Left lung (tissue), 14 donors: ENCODE measurements at places on chromosomes 2 and 18.
A peak's percentile ranks its signal among the peaks of the same experiment; 100 is the strongest.

GRCh38 chr2:206740800-206741199, 22.6 kb upstream of the DYTN start:
- H3K4me3 ChIP-seq: no peak overlapping the region
- H3K36me3 ChIP-seq: no peaks in the 10 kb centered on the region
- DNase-seq: no peak
- H3K4me1 ChIP-seq: no peaks in the 10 kb centered on the region
- no peaks in the 10 kb centered on the region for H3K27me3 ChIP-seq
- H3K27ac ChIP-seq: no peak overlapping the region

GRCh38 chr2:208363485-208363884, 43.1 kb upstream of the PTH2R start:
- no peak overlapping the region for H3K4me3 ChIP-seq
- H3K27me3 ChIP-seq: no peaks in the 10 kb centered on the region
- H3K36me3 ChIP-seq: no peaks in the 10 kb centered on the region
- H3K27ac ChIP-seq: no peak overlapping the region
- DNase-seq: no peak

DNA sequence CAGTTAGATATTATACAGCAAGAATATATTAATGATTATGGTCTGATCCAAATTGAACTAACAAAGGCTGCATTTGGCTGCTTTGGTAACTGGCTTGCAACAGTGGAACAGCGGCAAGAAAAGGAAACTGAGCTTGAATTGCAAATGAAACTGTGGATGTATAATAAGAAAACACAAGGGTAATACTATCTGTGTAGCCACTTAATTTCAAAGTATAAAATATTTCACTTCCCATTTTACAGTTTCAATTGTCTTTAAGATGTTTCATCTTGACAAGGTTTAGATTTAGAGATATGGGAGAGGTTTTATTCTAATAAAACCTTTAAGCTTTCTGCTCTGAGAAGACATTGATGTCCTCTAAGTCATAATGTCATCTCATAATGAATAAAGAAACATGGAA, 23.8 kb downstream of the WDR75 start:
- no peaks in the 10 kb centered on the region for H3K27me3 ChIP-seq
- H3K27ac ChIP-seq: no peak overlapping the region
- H3K4me1 ChIP-seq: no peaks in the 10 kb centered on the region

DNA sequence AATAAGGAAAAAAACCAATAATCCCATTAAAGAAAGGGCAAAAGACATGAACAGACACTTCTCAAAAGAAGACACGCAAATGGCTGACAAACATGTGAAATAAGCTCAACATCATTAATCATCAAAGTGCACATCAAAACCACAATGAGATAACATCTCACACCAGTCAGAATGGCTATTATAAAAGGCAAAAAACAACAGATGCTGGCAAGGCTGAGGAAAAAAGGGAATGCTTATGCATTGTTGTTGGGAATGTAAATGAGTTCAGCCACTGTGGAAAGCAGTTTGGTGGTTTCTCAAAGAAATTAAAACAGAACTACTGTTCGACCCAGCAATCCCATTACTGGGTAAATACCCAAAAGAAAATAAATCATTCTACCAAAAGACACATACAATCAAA, 285.6 kb downstream of the NR4A2 start:
- no peaks in the 10 kb centered on the region for H3K36me3 ChIP-seq
- no peaks in the 10 kb centered on the region for H3K4me1 ChIP-seq
- H3K27me3 ChIP-seq: no peaks in the 10 kb centered on the region
- DNase-seq: no peak
- H3K27ac ChIP-seq: no peak overlapping the region

- no peak for DNase-seq
- H3K27me3 ChIP-seq: no peaks in the 10 kb centered on the region
- H3K27ac ChIP-seq: no peak overlapping the region
- H3K4me3 ChIP-seq: no peak overlapping the region
- H3K4me1 ChIP-seq: no peaks in the 10 kb centered on the region
Observed at GRCh38 chr2:133586978-133587377, 18.7 kb upstream of the NCKAP5 start.

DNA sequence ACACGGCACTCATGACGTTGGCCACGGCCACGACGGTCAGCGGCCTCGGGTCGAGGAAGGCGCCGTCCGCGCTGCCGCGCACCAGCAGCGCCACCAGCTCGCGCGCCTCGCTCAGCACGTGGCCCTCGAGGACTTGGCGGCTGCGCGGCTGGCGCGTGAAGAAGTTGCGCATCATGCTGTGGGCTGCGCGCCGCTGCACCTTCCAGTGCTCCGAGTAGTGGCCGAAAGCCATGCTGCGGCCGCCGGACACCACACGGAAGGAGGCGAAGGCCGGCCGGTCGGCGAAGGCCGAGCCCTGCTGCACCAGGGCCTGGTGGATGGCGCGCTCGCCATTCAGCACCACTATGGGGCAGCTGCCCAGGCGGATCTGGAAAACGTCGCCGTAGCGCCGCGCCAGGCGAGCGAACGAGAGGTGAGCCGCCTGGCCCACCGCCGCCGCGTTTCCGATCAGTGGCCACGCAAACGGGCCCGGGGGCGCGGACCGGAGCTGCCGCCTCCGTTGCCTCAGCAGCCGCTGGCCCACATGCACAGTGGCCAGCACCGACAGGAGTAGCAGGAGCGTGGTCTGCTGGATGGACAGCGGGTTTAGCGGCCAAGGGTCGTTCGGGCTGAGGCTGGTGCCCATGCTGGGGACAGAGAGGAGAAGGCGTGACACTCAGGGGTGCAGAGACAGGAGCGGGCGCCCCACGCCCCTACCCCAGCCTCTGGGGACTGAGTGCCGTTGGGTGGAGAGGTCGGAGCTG, 1.0 kb downstream of the CYP1B1 start:
- H3K4me3 ChIP-seq: peak overlapping the region; percentile 52
- DNase-seq: no peak
- peaks cover 4% of the 10 kb centered on the region for H3K4me1 ChIP-seq

- no peaks in the 10 kb centered on the region for H3K27me3 ChIP-seq
- H3K4me1 ChIP-seq: no peaks in the 10 kb centered on the region
- no peaks in the 10 kb centered on the region for H3K36me3 ChIP-seq
- no peak overlapping the region for H3K27ac ChIP-seq
Observed at GRCh38 chr18:51092117-51092516, 62.1 kb downstream of the SMAD4 start.

DNA sequence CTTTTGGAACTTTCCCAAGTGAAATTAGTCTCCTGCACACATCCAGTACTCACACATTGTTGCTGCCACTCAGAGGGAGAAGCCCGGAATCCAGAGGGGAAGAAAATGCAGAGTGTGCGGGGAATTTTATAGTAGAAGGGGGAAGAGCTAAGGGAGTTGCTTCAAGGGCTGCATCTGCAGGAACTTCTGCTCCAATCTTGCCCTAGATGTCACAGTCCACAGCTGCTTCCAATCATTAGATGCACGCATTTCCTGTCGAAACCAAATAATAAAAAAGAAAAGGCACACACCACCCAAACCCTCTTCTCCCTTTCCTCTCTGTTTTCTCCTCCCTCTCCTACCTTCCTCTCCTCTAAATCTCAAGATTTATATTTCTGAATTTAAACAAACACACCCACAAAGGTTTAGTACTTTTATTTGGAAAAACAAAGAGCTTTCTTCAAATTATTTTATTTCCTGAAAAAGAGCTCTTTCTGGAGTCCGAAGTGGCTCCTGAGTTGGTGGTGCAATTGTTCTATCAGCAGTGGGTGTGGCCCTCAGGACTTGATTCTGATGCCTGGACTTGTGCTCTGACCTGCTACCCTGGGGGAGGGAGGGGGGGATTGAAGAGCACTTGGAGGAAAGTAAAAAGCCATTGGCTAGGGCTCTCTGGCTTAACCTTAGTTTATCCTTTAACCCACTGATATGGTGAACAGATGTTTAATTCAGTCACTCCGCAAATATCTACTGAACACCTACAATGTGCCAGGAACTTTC, 72.0 kb downstream of the KCNE4 start:
- no peak overlapping the region for H3K27ac ChIP-seq
- no peaks in the 10 kb centered on the region for H3K36me3 ChIP-seq
- no peaks in the 10 kb centered on the region for H3K27me3 ChIP-seq
- H3K4me3 ChIP-seq: no peak overlapping the region
- peaks cover 7% of the 10 kb centered on the region for H3K4me1 ChIP-seq
- peak; percentile 43 for DNase-seq

DNA sequence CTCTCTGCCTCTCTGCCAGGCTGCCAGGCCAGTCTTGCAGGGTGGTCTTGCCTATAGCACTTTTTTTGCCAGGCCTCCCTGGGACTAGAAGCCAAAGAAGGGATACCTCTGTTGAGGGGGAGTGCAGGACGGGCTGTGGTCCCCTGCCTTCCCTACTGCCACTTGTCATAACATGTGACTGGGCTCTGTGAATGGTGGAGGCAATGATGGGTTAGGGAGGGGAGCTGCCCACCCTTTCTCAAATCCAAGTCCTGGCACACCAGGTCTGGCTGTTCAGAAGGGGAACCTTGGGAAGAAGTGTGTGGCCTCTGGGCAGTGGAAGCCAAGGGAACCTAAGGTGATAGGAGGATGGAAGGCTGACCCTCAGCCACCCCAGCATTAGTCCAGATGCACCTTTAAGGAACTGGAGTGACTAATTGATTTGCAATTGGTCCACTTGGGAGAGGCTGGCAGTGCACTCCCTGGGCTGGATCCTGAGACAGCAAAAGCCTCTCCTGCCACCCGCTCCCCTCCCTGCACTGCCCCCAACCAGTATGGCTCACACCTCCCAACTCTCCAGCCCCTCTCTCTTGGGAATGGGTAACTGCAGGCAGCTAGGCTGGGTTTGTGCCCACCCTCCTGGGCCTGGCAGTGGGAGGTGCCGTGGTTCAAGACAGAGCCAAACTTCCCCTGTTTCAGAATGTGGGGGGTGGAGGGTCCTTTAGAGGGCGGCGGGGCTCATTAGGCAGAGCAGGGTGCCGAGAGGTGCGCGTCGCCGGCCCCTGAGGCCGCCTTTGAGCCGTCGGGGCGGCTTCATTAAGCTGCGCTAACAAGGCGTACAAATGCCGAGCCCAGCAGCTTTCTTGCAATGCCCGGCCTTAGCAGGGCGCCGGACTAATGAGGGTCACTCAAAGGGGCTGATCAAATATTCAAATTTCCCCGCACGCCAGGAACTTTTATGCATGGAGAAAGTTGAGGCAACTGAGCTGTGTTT, 4.5 kb upstream of the SIX3 start:
- no peaks in the 10 kb centered on the region for H3K4me1 ChIP-seq
- H3K27me3 ChIP-seq: peaks cover 100% of the 10 kb centered on the region
- no peaks in the 10 kb centered on the region for H3K36me3 ChIP-seq
- no peak for DNase-seq

- no peak overlapping the region for H3K4me3 ChIP-seq
- DNase-seq: no peak
- no peak overlapping the region for H3K27ac ChIP-seq
- H3K36me3 ChIP-seq: no peaks in the 10 kb centered on the region
- H3K4me1 ChIP-seq: no peaks in the 10 kb centered on the region
Observed at GRCh38 chr2:144550911-144551310, 31.0 kb upstream of the ZEB2 start.

GRCh38 chr2:46325182-46325928, 28.1 kb downstream of the EPAS1 start:
- H3K27me3 ChIP-seq: no peaks in the 10 kb centered on the region
- DNase-seq: no peak
- no peak overlapping the region for H3K4me3 ChIP-seq
- H3K27ac ChIP-seq: peak overlapping the region; percentile 57
- no peaks in the 10 kb centered on the region for H3K36me3 ChIP-seq
- peaks cover 35% of the 10 kb centered on the region for H3K4me1 ChIP-seq

DNA sequence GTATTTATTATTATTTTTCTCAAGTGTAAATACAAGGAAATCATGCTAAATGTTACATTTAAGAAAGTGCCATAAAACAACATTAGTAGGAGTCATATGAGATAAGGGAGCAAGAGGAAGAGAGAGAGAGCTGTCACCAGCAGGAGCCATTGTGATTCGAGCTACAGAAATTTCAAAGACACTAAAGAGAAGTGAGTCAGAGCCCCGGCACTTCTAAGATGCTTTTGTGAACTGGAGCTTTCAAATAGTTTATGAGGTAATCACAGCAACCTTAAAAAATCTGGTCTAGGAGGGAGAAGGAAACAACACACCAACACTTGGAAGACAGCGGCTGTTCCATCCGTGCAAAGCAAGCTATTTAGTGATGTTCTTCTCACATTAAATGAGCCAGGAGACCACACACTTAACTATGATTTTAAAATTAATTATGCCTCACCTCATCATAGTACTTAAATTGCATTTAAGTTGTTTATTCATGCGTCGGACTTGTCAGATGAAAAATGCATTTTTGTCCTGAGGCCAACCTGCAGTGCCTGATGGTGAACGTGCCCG, 382.7 kb upstream of the SALL3 start:
- no peaks in the 10 kb centered on the region for H3K36me3 ChIP-seq
- peak; percentile 36 for DNase-seq
- no peak overlapping the region for H3K27ac ChIP-seq
- no peak overlapping the region for H3K4me3 ChIP-seq
- H3K27me3 ChIP-seq: no peaks in the 10 kb centered on the region

- DNase-seq: no peak
- no peak overlapping the region for H3K4me3 ChIP-seq
- H3K27ac ChIP-seq: no peak overlapping the region
- no peaks in the 10 kb centered on the region for H3K4me1 ChIP-seq
- H3K36me3 ChIP-seq: no peaks in the 10 kb centered on the region
- no peaks in the 10 kb centered on the region for H3K27me3 ChIP-seq
Observed at GRCh38 chr18:11859903-11860407, 8.7 kb downstream of the CHMP1B start.

- no peak for DNase-seq
- no peaks in the 10 kb centered on the region for H3K36me3 ChIP-seq
- H3K4me1 ChIP-seq: no peaks in the 10 kb centered on the region
Observed at GRCh38 chr2:61662990-61663389, 124.8 kb upstream of the XPO1 start.

- H3K4me3 ChIP-seq: no peak overlapping the region
- no peaks in the 10 kb centered on the region for H3K36me3 ChIP-seq
- H3K27me3 ChIP-seq: no peaks in the 10 kb centered on the region
- peak overlapping the region; percentile 15 for H3K27ac ChIP-seq
- peaks cover 4% of the 10 kb centered on the region for H3K4me1 ChIP-seq
Observed at GRCh38 chr2:190334479-190335224, 8.7 kb upstream of the INPP1 start.

- peak; percentile 39 for DNase-seq
- H3K27ac ChIP-seq: no peak overlapping the region
- no peaks in the 10 kb centered on the region for H3K36me3 ChIP-seq
- no peak overlapping the region for H3K4me3 ChIP-seq
Observed at GRCh38 chr2:128690431-128690830, 371.8 kb upstream of the HS6ST1 start.

DNA sequence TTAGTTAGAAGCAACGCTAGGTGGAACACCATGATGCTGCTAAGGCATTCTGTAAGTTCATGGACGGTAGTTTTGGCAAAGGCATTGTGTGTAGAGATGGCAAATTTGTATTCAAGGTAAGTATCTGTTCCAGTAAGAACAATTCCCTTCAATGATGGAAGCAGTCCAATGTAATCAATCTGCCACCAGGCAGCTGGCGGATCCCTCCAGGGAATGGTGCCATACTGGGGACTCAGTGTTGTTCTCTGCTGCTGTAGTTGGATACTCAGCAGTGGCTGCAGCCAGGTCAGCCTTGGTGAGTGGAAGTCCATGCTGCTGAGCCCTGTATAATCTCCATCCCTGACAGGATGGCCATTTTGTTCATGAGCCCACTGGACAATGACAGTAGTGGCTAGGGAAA, 62.8 kb downstream of the ARL6IP6 start:
- no peak overlapping the region for H3K27ac ChIP-seq
- no peaks in the 10 kb centered on the region for H3K36me3 ChIP-seq
- no peaks in the 10 kb centered on the region for H3K27me3 ChIP-seq
- no peaks in the 10 kb centered on the region for H3K4me1 ChIP-seq
